Lower leg skin (tissue), 4 donors: ENCODE measurements at places on chromosomes 3 and 15. TPM values are rescaled to one million over a fixed set of nuclear protein-coding genes. Genes with fewer than 3 reads are reported as not detected.

NR2E3 gene
- total RNA-seq = not detected

DUOXA1 gene
- 58.1 TPM for total RNA-seq

THSD4 gene
- total RNA-seq = 39.2 TPM

AP3B2 gene
- 1.3 TPM for total RNA-seq

ZNF619 gene
- 4.0 TPM for total RNA-seq

PLCL2 gene
- 1.4 TPM for total RNA-seq

STRIT1 gene
- not detected for total RNA-seq

NDN gene
- 5.6 TPM for total RNA-seq

PLA2G4D gene
- total RNA-seq = 51.6 TPM

SLC9C1 gene
- not detected for total RNA-seq

COL6A5 gene
- 0.04 TPM for total RNA-seq

COLQ gene
- total RNA-seq = 0.10 TPM

STXBP5L gene
- total RNA-seq = not detected

TMEM212 gene
- not detected for total RNA-seq
